Glutamatergic neuron (in vitro differentiated cells): ENCODE measurements at places on chromosomes 5 and 9.

- no peak for DNase-seq
These were observed 724.6 kb upstream of the TYRP1 start for GRCh38 chr9:11968631-11969030.

GRCh38 chr9:87193925-87194868, 246.9 kb upstream of the GAS1 start:
- no peak for DNase-seq

- no peak for DNase-seq
These were observed 89.6 kb downstream of the MUSK start for GRCh38 chr9:110758201-110758600.

DNA sequence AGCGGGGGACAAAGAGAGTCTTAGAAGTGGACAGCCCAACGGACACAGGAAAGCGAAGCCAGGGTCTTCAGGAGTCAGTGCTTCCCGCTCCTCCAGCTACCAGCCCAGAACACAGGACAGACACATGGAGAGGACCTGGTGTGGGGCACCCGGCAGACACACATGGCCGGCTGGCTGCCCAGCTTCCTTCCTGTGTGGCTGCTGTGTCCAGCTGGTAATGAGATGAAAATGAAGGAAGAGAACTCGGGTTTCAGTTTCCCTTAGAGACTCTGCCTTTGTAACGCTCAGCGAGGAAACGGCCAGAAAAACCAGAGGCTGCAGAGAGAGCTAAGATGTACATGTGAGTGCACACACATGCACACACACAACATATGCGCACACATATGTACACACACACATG, 87.5 kb downstream of the SECISBP2 start:
- DNase-seq, result no peak

- no peak for DNase-seq
These were observed 27.6 kb downstream of the TRPC7 start for GRCh38 chr5:136337788-136338187.
